ENCODE measurements at places on chromosomes 1 and 21. TPM values are rescaled to one million over a fixed set of nuclear protein-coding genes. Genes with fewer than 3 reads are reported as not detected.
A peak's percentile ranks its signal among the peaks of the same experiment; 100 is the strongest.

- peaks cover 10% of the 10 kb centered on the region for H3K4me1 ChIP-seq
- no peak for DNase-seq
- no peak overlapping the region for H3K4me3 ChIP-seq
- peaks cover 2% of the 10 kb centered on the region for H3K27me3 ChIP-seq
- peaks cover 18% of the 10 kb centered on the region for H3K36me3 ChIP-seq
Observed at GRCh38 chr1:42970143-42970542, 11.5 kb upstream of the SLC2A1 start.

DNA sequence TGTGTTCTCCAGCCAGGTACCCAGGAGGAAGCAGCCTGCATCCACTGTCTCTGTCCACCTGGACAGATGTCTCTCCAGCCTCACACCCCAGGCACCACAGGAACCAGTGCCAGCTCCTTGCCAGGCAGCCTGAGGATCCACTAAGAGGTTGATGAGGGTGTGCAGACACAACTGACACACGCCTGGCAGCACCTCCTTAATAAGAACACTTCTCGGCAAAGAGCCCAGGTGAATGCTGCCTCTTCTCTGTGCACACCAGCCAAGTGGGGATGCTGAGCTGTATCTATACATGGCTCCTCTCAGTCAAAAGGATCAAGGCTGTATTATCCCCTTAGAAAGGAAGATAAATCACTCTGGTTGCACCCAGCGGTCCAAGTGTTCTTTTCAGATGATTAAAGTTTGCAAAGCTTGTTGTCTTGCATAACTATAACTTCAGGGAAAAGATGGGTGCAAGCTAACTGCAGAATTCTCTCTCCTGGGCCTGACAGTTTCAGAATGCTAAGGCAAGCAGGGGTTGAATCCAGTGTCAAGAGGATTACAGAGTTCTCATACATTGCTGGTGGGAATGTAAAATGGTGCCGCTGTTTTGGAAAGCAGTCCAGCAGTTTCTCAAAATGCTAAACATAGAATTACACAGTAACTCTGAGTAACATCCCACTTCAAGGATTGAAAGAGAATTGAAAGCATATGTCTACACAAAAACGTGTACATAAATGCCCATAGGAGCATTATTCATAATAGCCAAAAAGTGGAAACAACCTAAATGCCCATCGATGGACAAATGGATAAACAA, 3.7 kb upstream of the CAPN8 start:
- H3K4me1 ChIP-seq, result peaks cover 10% of the 10 kb centered on the region
- DNase-seq, result no peak
- H3K4me3 ChIP-seq, result no peak overlapping the region
- H3K27ac ChIP-seq, result no peak overlapping the region
- peaks cover 2% of the 10 kb centered on the region for H3K27me3 ChIP-seq
- no peaks in the 10 kb centered on the region for H3K36me3 ChIP-seq

- H3K27ac ChIP-seq, result no peak overlapping the region
- peak; percentile 88 for DNase-seq
- H3K4me1 ChIP-seq, result no peaks in the 10 kb centered on the region
- peaks cover 16% of the 10 kb centered on the region for H3K36me3 ChIP-seq
- H3K4me3 ChIP-seq, result no peak overlapping the region
- peaks cover 12% of the 10 kb centered on the region for H3K27me3 ChIP-seq
Observed at GRCh38 chr1:18883636-18884418, 18.5 kb downstream of the ALDH4A1 start.

GRCh38 chr1:185453496-185454192, 136.6 kb upstream of the IVNS1ABP start:
- no peak for DNase-seq
- no peak overlapping the region for H3K4me3 ChIP-seq
- H3K36me3 ChIP-seq, result no peaks in the 10 kb centered on the region
- H3K27ac ChIP-seq, result no peak overlapping the region
- peaks cover 3% of the 10 kb centered on the region for H3K27me3 ChIP-seq
- H3K4me1 ChIP-seq, result peaks cover 13% of the 10 kb centered on the region

DNA sequence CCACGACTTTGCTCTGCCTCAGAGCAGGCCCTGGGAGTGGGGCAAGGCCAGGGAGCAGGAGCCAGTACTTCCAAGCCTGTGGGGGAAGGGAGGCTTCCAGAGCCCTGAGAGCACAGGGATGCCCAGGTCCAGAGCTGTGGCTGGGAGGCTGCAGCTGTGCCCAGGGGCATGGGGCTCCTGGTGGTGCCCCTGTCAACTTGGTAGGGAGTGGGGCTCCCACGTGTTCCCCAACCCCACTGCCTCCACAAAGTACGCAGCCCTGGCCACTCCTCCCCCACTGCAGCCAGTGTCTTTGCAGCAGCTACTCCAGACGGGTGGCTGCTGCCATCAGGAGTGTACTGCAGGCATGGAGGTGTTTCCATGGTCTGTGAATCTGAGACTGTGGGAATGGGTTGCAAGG, 294.1 kb upstream of the SNX7 start:
- H3K27me3 ChIP-seq, result no peaks in the 10 kb centered on the region
- no peak overlapping the region for H3K27ac ChIP-seq
- DNase-seq, result no peak
- no peaks in the 10 kb centered on the region for H3K36me3 ChIP-seq
- peaks cover 4% of the 10 kb centered on the region for H3K4me1 ChIP-seq
- no peak overlapping the region for H3K4me3 ChIP-seq

DNA sequence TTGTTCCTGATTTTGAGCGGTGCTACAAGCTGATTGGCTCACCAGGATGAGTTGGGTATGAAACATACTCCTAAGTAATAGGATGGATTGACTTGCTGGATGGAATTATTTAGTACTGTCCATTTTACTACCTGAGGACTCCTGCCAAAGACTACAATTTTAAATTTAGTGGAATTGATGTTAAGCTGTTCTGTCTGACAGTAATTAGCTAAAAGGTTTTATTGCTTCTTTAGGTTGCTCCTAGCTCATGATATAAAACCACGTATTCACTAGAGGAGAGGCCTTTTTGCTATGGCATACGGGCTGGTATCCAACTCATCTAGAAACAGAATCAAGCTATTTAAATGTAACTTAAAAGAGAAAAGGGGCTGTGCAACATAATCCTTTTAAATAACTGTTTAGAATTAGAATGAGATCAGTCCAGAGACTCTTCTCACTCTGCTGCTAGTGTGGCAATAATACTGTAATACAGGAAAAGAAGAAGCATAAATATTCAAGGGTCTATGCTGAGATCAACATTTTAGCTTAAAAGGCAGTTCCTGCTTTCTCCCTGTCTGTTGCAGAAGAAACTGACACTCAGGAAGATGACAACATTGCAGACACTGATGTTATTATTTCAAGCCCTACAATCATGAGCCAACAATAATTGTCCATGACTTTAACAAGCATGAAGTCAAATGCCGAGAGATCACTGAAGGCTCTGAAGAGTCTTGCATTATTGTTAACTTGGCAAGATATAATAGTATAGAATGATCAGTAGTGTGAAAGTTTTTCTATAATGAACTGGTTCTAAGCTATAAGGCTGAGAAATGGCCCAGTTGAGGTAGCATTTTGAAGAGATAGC, 258.7 kb upstream of the ADGRL4 start:
- H3K27ac ChIP-seq, result no peak overlapping the region
- H3K36me3 ChIP-seq, result peaks cover 2% of the 10 kb centered on the region
- no peak overlapping the region for H3K4me3 ChIP-seq
- no peak for DNase-seq
- peaks cover 16% of the 10 kb centered on the region for H3K4me1 ChIP-seq

The DUSP10 gene
- 5.0 TPM for total RNA-seq

The SMG5 gene
- total RNA-seq, result 75.2 TPM
